ENCODE measurements at places on chromosomes 12 and 14.

GRCh38 chr12:85489194-85489593 is 209.2 kb downstream of the ALX1 start:
- no peak for DNase-seq

GRCh38 chr12:24014240-24014639 is 64.8 kb upstream of the SOX5 start:
- no peak for DNase-seq

GRCh38 chr14:65107200-65107599 is 4.9 kb upstream of the MAX start:
- no peak for DNase-seq

DNA sequence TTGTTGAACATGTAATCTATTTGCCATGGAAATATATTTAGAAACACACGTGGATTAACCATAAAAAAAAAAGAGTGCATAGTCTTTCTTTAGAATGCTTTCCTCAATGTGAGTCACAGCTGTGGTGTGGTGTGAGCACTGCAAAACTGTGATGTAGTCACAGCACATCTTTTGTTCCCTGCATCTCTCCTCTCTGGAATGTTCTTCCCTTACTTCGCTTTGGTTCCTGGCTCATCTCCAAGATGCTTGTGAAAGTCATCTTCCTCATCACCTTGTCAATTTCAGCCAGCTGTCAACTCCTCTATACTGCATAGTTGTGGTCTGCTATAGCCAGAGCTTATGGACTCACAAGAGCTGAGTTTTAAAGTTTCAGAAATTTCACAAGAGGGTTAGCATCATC is 60.2 kb downstream of the STAB2 start:
- no peak for DNase-seq

DNA sequence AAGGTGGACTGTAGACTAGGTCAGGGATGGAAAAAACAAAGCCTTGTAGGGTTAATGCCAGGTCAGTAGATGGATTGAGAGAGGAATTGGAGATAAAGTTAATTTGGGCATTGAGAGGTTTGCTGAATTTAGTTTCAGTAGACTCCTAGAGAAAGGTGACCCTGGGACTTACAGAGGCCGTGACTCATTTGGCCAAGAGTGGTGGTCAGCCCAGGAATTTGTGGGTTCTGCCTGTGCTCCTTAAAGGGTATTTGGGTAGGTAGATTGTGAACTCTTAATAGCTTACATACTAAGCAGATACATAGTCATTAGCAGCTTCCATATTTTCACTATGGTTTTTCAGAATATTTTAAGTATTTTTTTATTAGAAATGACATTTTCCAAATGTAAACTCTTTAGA is 21.8 kb downstream of the PLEKHA5 start:
- DNase-seq = no peak

GRCh38 chr12:19530637-19531023 is 91.3 kb downstream of the AEBP2 start:
- no peak for DNase-seq

DNA sequence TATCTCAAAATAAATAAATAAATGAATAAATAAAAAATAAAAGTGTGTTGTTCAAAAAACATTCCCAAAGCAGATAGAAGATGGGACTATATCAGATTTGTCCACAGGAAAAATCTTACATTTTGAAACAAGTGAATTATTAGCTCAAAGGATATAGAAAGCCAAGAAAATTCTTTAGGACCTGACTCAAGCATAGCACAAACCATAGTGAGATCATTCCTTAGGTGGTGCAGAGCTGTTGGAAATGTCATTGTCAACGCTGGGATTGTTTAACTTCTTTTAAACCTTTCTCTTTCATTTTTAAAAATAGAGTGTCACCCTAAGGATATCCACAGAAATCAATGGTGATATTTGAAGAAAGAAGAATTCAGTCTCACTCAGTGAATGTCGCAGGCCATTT is 43.5 kb downstream of the DRAM1 start:
- DNase-seq = no peak

- DNase-seq = no peak
Measured at GRCh38 chr14:101449114-101449513, 112.2 kb upstream of the DIO3 start.

- peak; percentile 37 for DNase-seq
Measured at GRCh38 chr14:94021416-94022157, 4.6 kb upstream of the OTUB2 start.

DNA sequence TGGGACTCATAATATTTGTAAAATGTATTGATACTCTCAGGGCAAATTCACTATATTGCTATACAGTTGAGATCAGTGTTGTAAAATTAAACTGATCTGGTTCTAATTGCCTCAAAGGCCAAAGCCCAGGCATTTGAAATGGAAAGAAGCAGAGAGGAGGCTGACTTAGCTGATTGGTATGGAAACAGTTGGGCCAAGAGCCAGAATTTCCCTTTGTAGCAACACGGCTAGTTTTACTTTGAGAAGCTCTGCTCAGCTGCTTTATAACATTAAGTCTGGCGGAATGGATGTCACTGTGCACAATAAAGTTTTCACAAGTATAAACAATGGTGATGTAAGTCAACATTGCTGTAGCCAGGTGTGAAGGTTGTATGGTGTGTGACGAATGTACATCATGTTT is 186.4 kb downstream of the MSRB3 start:
- no peak for DNase-seq

DNA sequence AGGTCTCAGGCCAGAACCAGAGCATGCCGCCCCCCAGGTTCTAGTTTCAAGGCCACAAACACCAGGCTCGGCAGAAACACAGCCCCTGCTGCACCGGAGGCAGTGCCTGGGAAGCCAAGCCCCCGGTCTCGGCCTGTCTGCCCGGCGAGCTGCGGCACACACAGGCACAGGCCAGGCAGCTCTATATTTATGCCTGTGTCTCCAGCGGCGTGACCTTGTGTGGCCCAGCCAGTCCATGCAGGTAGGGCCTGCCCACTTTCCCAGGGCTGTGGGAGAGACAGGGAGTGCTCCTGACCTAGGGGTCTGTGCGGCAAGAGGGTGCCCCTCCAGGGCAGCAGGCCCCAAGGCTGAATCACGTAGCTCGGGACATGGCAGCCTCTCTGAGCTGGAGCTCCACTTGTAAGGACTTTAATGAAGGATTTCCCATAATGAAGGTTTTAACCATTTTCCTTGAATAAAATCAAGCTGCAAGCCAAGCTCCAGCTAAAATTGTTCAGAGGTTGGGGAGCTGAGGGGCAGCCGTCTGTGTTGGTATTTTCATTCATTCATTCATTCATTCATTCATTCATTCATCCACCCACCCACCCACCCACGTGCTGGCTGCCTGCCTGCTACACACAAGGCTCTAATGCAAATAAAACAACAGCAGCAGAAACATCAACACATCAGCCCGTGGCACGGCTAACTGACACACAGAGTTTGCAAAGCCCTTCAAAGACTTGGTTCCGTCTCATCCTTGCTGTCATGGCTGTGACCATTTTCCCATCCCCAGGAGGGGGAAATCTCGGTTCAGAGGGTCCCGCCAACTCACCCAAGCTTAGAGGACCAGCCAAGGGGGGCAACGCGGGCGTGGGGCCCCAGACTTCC is 92.0 kb downstream of the RFLNA start:
- no peak for DNase-seq

GRCh38 chr14:20388159-20388558 is 25.1 kb downstream of the TEP1 start:
- no peak for DNase-seq

DNA sequence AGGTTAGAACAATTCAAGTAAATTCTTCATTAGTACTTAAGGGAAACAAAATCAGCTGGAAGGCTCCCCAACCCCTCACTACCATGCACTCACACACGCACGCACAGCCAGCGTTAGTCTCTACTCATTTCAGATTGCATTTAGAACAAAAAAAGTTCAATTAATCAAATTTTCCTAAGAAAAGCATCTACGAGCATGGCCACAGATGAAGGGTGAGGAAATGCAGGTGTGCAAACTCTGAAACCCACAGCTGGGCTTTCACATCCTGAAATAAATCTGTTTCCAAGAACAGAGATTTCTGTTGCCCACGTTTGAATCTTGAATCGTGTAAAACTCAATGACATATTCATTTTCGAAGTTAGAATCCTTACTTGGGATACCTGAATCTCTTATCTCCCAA is 62.6 kb downstream of the SEL1L start:
- DNase-seq = no peak

DNA sequence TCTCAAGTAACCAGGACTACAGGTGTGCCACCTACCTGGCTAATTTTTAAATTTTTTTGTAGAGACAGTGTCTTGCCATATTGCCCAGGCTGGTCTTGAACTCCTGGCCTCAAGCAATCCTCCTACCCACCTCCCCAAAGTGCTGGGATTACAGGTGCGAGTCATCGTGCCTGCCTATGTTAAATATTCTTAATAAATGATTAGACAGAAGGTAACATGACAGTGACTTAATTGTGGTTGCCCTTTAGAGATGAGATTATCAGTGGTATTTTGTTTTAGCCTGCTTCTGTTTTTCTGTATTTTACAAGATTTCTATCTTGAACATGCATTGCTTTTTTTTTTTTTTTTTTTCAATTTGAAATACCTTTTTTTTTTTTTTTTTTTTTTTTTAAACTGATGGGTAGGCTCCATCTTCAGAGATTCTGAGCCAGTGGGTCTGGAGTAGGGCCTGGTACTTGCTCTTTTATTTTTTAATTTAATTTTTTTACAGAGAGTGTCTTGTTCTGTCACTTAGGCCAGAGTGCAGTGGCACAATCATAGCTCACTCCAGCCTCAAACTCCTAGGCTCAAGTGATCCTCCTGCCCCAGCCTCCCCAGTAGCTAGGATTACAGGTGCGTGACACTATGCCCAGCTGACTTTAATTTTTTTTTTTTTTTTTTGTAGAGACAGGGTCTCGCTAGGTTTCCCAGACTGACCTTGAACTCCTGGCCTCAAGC is 88.4 kb downstream of the BORCS5 start:
- DNase-seq = no peak

GRCh38 chr14:39617537-39617936 is 185.3 kb upstream of the FBXO33 start:
- DNase-seq = no peak

DNA sequence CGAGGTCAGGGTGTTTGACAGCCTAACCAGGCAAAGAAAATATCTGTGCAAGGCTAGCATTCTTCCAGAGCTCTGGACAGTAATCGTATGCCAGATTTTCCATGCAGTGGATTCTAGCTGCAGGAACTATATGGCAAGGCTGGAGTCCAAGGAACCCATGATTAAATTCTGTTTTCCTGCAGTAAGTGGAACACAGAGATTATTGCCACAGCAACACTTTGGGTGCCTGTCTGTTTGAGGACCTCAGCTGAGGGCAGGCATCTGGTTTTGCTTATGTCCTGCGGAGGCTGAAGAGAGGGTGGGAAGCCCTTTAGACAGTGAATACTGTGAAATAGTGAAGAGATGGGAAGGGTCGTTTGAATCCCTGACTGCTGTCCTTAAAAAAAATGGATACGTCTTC is 104.4 kb downstream of the DAD1 start:
- DNase-seq = no peak

GRCh38 chr12:53699678-53700025 is 23.8 kb upstream of the ATP5MC2 start:
- DNase-seq = no peak
